ENCODE measurements at places on chromosomes 3 and 15. TPM values are rescaled to one million over a fixed set of nuclear protein-coding genes. Genes with fewer than 3 reads are reported as not detected.
A peak's percentile ranks its signal among the peaks of the same experiment; 100 is the strongest.

Gene DPPA4
- total RNA-seq: not detected

Gene CORO2B
- total RNA-seq: 10.5 TPM

- no peak for DNase-seq
These were observed 49.1 kb downstream of the CCK start for GRCh38 chr3:42216931-42217333.

GRCh38 chr3:195008816-195009215 lies 262.1 kb downstream of the XXYLT1 start:
- DNase-seq: no peak

Gene METTL6
- 21.6 TPM for total RNA-seq

Gene CCDC54
- total RNA-seq: not detected

DNA sequence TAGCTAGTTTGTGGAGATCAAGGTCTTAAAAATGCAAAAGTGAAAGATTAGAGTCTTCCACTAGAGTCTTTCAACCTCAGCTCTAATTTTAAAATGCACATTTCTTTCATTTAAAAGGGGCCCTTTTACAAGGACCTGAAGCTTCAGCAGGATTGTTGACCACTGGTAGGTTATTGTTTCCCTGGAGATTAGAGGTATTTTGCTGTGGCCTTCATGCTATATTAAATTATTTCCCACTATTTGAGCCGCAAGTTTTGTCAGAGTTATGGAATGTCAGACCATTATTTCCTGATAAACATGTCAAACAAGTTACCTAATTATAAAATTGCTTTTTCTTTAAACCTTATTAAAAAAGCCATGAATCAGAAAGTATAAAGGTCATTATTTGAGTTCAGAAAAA lies 103.1 kb upstream of the CCNL1 start:
- DNase-seq: peak; percentile 60

Gene LRRC2
- 1.1 TPM for total RNA-seq

DNA sequence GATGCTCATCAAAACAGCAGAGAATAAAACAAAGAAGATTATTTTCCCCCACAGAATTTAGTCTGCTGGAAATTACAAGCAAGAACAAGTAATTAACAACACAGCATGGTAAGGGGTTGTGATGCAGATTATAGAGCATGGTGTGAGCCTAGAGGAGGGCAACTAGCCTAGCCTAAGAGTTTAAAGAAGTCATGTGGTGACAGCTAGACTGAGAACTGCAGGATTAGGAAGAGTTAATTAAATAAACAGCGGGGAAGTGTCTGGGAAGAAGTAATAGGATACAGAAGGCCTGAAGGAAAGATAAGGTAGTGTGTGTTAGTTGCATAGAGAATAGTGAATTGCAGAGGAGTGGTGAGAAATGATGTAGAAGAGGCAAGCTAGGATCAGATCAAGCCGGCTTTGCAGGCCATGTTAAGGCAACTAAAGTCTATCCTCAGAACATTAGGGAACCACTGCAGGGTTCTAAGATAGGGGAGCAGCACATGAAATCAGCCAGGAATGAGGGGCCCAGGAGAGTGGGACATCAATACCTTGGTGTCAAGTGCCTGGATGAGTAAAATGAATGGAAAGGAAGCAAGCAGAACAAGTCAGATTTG lies 11.9 kb upstream of the PKM start:
- no peak for DNase-seq

- no peak for DNase-seq
These were observed 39.6 kb downstream of the SCAP start for GRCh38 chr3:47436180-47436579.

Gene SEMA3G
- not detected for total RNA-seq

DNA sequence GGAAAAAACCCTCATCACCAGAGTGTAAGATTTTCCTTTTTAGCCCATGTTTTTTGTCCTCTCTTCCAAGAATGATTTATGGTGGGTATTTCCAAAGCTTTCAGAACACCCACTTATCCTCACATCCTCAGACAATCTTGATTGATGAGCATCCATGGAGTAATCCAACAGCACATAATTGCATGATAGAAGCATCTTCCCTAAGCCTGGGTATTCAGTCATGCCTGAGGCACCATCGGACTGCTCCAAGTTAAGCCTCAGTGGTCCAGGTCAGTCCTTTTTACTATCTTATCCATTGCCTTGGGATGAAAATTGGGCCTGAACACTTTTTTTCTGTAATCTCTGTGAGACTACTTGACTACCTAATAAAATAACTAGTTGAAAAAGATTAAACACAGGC lies 676.0 kb upstream of the SEMA6D start:
- DNase-seq: no peak

DNA sequence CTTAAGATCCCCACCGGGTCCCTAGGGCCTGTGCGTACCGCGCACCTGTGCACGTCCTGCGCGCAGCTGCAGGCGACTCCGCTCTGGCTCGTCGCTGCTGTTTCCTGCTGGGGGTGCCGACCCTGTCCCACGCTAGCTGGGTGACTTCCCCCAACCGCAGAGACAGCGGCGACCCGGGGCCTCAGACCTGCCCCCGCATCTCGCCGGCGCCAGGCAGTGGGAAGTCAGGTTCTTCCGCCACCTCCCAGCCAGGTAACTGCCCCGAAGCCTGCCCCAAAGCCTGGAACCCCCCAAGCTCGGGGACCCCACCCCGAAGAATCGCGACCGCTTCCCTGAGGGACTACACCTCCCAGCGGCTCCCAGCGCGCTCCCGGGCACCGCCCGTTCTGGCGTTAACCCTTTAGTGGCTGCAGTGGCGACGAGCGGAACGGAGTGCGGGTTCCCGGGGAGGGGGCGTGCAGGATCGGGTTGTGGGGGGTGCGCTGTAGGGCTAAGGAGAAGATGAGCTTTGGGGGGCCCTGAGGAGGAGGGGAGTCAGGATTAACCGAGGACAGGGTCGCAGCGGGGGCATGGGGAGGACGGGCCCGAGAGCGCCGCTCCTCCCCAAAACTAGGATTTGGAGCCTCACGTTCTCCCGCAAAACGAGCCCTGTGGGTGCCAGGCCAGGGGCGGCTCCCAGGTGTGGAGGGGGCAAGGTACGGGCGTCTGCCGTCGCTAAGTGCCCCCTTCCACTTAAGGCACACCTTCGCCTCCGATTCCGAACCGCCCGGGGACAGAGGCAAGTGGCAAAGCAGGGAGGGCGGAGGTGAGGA lies 589 bp downstream of the NEIL1 start:
- no peak for DNase-seq

- peak; percentile 52 for DNase-seq
These were observed 10.1 kb downstream of the ARL14 start for GRCh38 chr3:160686955-160687535.

GRCh38 chr3:71776538-71776937 lies 8.4 kb downstream of the PROK2 start:
- no peak for DNase-seq

Gene PLS1
- total RNA-seq: 13.9 TPM

- peak; percentile 7 for DNase-seq
These were observed 244.6 kb upstream of the CCDC54 start for GRCh38 chr3:107132674-107133073.

Gene TP63
- 0.07 TPM for total RNA-seq

DNA sequence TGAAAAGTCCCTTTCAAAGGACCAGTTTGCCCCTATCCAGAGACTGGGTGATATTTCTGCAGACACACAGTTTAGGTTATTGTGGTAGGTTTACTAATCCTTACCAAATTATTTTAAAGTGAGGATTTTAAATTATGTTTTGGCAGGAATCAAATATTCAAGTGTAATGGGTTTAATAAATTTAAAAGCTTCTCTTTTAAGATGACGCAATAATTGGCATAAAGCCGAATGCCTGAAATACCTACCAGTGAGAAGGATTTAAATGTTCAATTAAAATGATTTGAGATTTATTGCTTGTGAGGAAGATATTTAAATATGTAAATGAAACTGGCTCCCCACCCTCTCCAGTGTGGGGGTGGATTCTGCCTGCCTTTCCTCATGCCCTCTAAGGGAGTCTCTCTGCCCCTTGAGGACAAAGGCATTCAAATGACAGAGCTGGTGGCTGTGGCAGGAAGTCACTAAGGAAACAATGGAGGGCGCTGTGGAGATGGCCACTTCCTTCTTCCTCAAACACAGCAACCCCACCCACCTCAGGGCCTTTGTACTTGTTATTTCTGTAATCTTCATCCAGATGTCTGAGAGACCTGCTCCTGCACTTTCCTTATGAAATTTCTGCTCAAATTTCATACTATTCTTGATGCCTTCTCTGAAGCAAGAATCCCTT lies 131.7 kb downstream of the TNIK start:
- DNase-seq: peak; percentile 59

Gene AHSG
- total RNA-seq: not detected

DNA sequence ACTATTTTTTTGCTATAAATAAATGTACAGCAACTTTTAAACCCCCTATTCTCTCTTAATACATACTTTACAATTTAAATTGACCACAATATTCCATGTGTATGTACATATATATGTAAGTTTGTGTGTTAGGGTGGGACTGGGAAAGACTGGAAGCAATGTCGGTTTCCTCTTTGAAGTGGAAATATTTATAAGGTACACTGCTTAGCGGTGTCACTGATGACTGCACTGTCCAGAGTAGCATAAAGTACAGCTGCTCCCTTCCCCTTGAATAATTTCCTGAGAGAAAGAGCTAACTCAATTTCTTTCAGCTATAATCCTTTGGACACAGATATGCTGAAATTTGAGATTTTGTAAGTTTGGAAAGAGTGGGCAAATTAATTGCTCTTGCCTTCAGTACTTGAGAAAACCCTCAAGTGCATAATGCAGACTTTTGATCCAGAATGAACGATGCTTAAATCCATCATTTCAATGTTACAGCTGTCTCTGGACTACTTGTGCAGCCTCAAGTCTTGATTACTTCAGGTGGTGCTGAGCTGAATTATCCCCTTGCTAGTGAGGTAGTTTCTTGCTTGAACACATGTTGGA lies 267.0 kb upstream of the CFAP20DC start:
- DNase-seq: no peak

- peak; percentile 82 for DNase-seq
These were observed at the start of gene ATRIP for GRCh38 chr3:48446425-48447193. TSS of gene ATRIP (plus strand) at chr3:48446737. CDS start at chr3:48446846, 109 bp downstream.

DNA sequence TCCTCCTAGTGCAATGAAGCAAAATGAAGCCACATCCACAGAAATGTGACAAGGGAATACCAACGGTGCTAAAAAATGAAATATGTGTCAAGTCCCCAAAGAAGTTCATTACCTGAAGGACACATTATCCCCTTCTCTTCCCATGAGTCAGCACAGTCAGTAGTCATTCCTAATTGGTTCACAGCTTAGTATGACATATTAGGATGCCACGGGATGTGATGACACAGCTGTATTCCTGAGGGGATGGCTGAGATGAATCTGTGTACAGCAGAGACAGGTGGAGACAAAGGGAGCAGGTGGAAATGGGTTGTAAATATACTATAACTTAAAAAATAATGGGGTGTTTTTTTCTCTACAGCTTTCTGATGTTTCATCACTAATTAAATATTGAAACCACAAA lies 273.4 kb downstream of the ARRDC4 start:
- DNase-seq: peak; percentile 12

- no peak for DNase-seq
These were observed 247.7 kb downstream of the MYRIP start for GRCh38 chr3:40057077-40057476.

DNA sequence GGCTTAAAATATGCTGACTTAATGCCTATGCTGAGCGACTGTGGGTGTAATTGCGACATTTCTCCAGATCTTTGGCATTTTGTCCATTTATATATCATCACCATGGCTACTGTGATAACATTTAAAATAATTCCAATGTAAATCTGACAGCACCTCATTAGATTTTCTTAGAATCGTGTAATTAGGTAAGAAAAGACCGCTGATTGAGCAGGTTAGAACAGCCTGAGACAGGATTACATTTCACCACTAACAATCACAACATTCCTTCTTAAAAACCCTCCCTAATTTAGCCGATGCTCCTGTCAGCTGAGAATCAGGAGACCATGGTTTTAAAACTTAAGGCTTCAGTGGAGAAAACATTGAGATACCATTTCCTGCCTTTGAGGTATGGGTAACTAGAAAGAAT lies 455.3 kb upstream of the PDZRN3 start:
- no peak for DNase-seq

DNA sequence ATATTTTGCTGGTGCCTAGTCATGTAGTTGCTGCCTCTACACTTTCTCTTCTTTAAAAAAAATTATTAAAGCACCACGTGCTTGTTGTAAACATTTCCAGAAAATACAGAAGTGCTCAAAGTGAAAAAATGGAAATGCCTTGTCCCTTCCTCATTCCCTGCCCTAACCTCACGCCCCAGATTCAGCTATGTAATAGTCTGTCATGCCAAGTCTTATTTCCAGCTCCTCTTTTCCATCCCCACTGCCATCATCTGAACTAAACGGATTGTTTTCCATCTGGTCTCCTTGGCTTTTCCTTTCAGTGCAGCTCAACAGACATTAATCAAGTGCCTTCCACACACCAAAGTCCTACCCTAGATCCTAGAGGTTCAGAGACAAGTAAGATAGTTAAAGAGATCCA lies 15.5 kb downstream of the ZNF774 start:
- no peak for DNase-seq

GRCh38 chr3:82707035-82707434 lies 945.6 kb upstream of the GBE1 start:
- peak; percentile 12 for DNase-seq

Gene GALNT15
- total RNA-seq: 2.1 TPM

- DNase-seq: peak; percentile 77
These were observed 550 bp downstream of the CCDC9B start for GRCh38 chr15:40340038-40340739.

GRCh38 chr15:28993720-28994053 lies 107.9 kb downstream of the APBA2 start:
- no peak for DNase-seq

DNA sequence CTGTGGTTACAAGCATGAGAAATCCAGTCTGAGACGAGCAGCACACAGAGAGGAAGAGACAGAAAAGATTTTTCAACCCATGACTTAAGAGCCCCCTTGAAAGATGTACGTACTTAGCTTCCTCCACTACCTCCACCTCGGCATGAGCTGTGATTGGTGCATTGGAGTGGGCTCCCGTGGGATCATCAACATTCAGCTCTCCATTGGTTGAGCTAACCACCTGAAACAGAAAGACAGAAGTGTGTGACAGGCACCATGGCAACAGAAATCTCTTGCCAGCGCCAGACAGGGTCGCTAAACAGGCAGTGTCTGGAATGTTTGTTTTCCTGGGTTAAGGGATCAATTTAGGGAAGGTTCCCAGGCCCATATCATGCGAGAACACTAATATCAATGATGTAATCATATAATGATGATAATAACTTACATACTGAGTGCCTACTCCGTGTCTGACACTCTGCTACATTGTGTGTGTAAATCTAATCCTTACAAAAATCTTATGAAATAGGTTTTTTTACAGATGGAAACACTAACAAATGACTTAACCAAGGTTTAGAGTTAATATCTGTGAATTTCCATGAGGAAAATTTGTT lies 17.5 kb upstream of the PPIB start:
- DNase-seq: no peak

GRCh38 chr3:172176061-172176770 lies 136.8 kb downstream of the FNDC3B start:
- DNase-seq: no peak

Gene EOGT
- 4.1 TPM for total RNA-seq

Gene LCTL
- 4.6 TPM for total RNA-seq

Gene GOLGA6L7
- total RNA-seq: not detected

Gene SLC30A4
- total RNA-seq: 3.3 TPM

Gene ZBBX
- not detected for total RNA-seq

Gene ESYT3
- 0.52 TPM for total RNA-seq

All from M059J (cell line).